ENCODE measurements at places on chromosomes 12 and 14.

DNA sequence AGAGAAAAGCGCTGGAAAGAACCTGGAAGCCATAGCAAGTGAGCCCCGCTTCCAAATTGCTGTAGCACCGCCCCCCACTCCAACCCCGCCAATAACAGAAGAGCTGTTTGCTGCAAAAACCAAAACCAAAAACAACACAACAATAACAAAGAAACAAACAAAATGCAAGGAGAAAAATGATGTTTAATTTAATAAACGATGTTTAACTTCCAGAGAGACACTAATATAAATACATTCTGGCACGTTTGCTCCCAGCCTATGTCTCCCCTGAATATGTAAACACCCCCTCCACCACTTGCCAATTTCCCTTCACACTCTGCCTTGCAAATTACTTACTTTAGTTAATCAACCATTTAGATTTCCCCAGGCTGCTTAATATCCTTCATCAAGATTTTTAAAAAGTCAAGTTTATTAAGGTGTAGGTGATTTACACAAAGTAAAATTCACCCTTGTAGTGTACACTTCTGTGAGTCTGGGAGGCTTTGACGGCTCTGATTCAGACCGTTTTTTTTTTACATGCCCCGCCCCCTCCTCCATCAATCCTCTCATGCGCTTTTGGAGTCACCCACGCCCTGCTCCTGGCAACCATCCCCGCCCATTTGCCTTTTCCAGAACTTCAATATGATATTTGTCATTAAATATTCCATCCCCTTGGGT lies 482 bp upstream of the IFI27L2 start:
- peak; percentile 76 for DNase-seq

DNA sequence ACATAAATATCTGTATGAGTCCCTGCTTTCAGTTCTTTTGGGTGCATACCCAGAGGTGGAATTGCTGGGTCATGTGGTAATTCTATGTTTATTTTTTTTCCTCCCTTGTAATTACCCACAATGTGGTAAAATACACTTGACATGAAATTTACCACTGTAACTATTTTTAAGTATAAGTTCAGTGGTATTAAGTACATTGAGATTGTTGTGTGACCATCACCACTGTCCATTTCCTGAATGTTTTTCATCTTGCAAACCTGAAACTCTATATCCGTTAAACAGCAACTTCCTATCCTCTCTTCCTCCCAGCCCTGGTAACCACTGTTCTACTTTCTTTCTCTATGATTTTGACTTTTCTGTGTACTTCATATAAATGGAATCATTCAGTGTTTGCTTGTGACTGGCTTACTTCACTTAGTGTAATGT lies 51.4 kb downstream of the BORCS5 start:
- no peak for DNase-seq

- DNase-seq = peak; percentile 61
Measured at GRCh38 chr12:25320123-25321006, 69.6 kb upstream of the KRAS start.

DNA sequence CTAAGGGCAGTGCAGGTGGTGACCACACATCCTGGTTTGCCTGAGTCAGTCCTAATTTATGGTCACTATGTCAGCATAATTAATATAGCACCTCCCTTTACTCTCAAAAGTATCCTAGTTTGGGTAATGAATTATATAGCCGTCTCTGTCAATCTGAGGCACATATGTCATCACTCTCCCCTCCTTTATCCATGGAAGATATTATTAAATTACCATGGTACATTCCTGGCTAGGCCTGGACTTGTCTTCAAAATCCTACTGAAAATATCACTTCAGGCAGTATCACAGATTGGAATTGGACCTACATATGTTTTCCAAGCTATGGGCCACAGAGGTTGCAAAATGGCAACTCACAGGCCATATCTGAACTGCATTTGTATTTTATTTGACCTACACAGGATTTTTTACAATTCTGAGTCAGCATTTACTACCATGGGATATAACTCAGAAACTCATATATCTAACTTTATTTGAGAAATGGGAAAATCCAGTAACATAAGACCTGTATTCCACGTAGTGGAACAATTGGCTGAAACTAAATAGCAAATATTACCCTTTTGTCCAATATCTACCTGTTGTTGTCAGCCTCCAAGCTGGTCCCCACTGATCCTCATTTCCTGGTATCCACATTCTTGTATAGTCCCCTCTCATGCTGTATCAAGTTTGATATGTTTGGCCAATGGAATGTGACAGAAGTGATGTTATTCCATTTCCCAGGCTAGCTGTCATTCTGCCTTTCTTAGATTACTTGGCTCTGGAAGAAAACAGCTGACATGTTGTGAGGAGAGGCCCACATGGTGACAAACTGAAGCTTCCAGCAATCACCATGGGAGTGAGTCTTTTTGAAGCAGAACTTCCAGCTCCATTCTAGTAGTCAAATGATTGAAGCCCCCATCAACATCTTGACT lies 102.5 kb upstream of the MDM1 start:
- no peak for DNase-seq

DNA sequence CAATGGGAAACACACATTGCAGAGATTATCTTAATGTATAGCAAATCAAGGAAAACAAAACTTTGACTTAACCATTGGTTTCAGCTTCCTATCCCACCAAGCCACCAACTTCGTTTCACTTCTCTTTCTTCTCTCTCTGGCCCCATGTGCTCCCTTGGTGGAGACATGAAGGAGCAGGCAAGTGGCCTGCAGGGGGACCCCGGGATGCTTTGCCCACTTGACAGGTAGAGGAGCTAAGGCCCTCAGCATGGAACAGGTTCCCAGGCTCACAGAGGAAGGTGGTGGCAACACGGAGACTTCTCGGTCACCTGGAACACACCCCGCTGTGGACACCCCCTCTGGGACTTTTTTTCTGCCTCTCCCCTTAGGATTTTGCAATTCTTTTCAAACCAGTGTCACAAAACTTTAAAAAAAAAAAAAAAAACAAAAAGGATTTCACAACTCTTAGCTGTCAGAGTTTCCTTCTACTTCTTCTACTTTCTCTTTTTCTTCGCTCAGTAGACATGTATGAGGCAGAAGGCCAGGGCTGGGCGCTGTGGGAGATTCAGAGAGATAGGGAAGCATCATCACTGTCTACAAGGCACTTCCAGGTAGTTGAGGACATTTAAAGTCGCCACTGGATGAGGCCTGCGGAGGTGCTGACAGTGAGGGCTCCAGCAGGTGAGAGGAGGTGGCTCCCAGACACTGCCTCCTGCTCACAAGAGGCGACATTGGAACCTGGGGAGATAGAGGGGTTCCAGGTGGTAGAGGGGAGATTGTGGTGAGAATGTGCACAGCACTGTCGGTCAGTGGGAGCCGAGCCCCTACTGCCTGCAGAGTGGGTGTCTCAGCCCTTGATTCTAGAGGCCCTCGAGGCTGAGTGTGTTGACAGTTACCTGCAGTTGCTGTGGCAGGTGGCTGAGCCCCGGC lies 119.6 kb downstream of the GCH1 start:
- DNase-seq = no peak

DNA sequence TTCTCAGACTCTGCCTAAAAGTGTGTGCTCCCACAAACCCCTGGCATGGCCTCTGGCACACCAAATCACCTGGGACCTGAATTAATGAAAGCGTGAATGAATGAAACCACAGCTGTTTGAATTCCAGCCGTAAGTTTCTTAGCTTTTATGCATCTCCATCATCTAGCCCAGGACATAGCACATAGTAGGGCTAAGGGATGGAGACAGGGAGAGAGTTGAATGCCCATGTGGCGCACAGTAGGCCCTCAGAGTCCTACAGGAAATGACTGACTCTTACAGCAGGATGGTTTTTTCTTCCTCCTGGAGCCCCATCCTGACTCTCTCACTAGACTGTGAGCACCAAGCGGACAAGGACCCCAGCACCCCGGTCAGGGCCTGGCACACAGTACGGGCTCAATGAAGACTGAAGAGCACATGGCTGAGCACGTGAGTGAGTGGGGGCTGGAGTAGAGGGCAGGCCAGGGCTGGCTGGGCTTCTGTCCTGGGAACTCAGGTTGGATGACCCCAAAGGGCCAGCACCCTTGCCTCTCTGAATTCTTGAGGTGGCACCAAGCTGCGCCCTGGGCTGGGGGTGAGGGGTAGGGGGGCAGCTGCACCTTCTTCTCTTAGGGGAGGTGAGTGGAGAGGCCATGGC lies 351.3 kb downstream of the MED13L start:
- DNase-seq = no peak

All from brain (organoid and tissue), 16 donors.